ENCODE measurements at places on chromosomes 7 and 10. TPM values are rescaled to one million over a fixed set of nuclear protein-coding genes. Genes with fewer than 3 reads are reported as not detected.
A peak's percentile ranks its signal among the peaks of the same experiment; 100 is the strongest.

DNA sequence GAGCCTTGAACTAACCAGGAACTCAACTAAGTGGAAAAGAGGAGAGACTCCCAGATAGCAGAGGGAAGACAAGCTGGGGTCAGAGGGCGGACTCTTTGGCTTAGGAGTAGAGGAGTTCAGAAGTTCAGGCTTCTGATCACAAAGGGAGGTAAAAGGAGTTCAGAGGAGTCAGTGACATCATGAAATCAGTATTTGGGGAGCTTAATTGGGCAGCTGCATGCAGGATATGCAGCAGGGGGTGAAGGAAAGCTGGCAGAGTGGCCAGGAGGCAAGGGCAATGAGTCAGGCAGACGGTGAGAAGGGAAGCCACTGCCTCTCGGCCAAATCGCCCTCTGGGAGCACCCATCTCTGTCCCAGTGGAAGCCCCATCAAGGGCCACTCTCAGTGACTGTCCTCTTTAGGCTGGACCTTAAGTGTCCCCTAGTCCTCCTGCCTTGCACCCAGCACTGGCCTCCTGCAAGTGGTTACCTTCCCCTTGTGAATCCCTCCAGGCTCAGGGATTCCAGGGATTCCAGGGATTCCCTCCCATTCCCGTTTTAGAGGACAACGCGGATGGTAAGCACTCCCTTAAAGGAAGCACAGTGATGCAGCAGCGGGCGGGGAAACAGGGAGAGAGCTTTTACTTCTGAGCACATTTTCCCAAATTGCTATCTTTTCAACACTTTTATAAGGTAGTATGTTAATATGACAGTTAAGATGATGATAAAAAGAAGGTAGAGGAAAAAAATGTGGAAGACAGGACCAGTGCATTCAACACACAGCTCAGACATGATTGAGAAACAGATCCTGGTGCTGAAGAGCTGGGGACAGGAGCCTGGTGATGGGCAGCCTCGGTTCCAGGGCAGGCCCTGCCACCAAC, 72.6 kb downstream of the KCNMA1 start:
- peaks cover 17% of the 10 kb centered on the region for H3K4me1 ChIP-seq
- no peak overlapping the region for H3K4me3 ChIP-seq
- H3K27me3 ChIP-seq, result peaks cover 3% of the 10 kb centered on the region
- no peak overlapping the region for H3K27ac ChIP-seq
- no peaks in the 10 kb centered on the region for H3K36me3 ChIP-seq

DNA sequence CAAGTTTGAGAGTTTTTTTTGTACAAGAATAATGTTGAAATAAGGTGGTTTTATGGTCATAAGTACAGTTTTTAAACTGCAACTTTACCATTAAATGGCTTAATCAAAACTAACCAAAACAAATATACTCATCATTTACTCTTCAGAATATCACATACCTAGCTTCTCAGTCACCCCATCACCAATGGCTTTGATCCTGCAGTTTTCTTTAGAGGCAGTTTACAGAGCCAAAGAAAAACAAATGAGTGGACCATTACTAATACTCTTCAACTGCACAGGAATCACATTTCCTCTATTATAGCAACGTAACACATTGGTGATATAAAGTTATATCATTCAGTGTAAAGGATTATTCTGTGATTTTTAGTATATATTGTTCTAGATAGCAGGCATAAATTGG, 576.1 kb upstream of the LRRTM3 start:
- no peak for DNase-seq
- no peaks in the 10 kb centered on the region for H3K36me3 ChIP-seq
- peaks cover 2% of the 10 kb centered on the region for H3K4me1 ChIP-seq
- H3K4me3 ChIP-seq, result no peak overlapping the region
- H3K27ac ChIP-seq, result no peak overlapping the region

GRCh38 chr10:133616371-133617130, 10.0 kb downstream of the FRG2B start:
- H3K27me3 ChIP-seq, result peaks cover 5% of the 10 kb centered on the region
- H3K27ac ChIP-seq, result no peak overlapping the region
- no peaks in the 10 kb centered on the region for H3K36me3 ChIP-seq
- no peak for DNase-seq
- no peaks in the 10 kb centered on the region for H3K4me1 ChIP-seq

The SUMF2 gene
- 110 TPM for total RNA-seq

The CD36 gene
- total RNA-seq, result 3.8 TPM

- DNase-seq, result no peak
- H3K4me3 ChIP-seq, result no peak overlapping the region
- no peaks in the 10 kb centered on the region for H3K36me3 ChIP-seq
- peaks cover 6% of the 10 kb centered on the region for H3K27me3 ChIP-seq
Observed at GRCh38 chr10:131810805-131811629, 89.8 kb upstream of the PPP2R2D start.

The NPSR1 gene
- not detected for total RNA-seq

The C7orf33 gene
- not detected for total RNA-seq

DNA sequence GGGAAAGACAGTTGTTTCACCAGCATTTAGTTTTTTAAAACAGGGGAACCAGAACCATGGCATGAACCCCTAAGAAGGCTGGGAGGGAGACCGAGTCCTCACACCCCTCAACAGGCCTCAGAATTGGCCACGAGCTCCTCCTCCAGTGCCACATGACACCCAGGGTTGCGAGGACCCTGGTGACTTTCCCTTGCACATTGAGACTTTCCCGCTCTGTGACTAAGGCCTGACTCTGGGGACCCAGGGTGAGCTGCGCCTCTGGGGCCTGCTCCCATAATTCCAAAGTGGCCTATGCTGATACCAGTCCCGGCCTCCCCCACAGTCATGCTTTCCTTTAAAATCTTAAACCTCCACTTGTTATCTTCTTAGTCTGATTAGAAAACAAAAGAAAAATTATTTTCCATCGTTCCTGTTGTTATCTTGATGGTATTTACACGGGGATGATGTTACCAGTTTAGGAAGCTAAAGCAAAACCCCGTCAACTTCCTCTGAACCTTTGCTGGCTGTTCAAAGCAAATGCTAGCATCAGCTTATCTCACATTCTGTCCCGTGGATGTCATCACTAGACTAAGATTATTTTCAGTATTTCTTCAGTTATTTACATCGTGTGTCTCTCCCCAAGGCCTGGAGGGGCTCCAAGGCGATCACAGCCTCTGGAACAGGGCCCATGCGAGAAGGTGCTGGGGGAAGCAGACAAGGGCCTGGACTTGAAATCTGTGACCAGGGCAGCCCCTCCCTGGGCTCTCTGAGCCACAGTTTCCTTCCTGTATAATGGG, 42.1 kb downstream of the FAM53B start:
- H3K27me3 ChIP-seq, result peaks cover 5% of the 10 kb centered on the region
- peaks cover 24% of the 10 kb centered on the region for H3K36me3 ChIP-seq
- H3K27ac ChIP-seq, result no peak overlapping the region

The CYP3A4 gene
- not detected for total RNA-seq

DNA sequence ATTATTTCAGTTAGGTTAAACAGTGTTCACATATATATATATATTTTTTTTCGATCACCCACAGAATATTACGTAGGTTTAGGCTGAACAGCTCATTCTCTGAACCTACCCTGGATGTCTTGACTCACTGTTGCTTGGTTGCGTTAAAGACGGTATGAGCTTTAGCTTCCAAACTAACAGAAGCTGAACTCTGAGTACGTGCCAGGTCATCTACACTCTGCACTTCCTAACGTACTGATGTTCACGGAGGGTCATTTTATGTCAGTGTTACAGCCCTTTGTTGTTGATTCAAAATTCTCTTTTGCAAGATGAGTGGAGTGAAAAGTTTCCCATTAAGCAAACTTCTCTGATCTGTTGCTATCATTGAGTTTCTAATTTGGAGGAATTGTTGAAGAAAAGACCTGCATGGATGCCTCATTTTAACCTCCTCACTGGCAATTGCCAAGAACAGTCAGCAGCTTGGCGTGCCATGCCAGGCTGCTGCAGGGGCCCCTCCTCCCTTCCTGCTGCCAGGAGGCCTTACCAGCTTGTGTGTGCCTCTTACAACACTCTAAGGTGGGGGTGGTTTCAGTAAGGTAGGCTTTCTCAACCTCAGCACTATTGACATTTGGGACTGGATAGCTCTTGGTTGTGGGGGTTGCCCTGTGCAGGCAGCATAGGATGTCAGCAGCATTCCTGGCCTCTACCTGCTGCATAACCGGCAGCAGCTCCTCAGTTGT, 44.3 kb downstream of the INSYN2A start:
- H3K27ac ChIP-seq, result no peak overlapping the region
- H3K4me1 ChIP-seq, result peaks cover 3% of the 10 kb centered on the region
- H3K27me3 ChIP-seq, result peaks cover 1% of the 10 kb centered on the region
- H3K4me3 ChIP-seq, result no peak overlapping the region

DNA sequence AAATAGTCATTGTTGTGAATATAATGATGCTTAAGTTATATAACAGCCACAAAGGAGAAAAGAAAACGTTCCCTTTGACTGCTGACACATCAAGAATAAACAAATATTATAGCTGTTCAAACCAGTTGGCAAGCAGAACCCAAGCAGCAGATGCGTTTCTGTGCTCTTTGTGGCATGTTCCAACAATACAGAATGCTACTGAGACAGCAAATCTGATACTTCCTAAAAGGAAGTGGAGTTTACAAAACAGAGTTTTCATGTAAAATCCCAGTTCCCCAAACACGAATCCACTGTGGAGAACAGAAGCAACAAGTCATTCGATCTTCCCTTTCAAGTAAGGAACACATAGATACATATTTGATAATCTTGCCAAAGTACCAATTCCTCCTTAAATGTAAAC, 170.9 kb upstream of the ASAH2 start:
- H3K4me3 ChIP-seq, result no peak overlapping the region
- H3K27ac ChIP-seq, result no peak overlapping the region
- peaks cover 17% of the 10 kb centered on the region for H3K4me1 ChIP-seq

DNA sequence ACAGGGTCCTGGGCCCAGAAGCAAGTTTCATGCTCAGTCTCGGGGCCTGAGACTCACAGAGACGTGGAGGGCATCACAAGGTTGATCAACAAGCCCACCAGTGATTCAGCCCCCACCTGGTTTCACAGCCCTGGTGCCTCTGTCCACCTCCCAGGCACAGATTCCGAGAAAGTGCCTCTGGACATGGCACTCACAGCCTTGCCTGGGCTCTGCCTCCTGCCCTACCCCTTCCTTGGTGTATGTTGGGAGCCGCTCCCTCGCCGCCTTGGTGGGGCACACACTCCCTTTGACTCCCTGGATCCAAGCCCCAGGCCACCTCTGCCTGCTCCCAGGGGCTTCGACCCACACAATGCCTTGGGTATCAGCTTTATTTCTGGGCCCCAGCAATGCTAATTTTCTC, 200.8 kb upstream of the PPP2R2D start:
- H3K4me1 ChIP-seq, result peaks cover 10% of the 10 kb centered on the region
- H3K27ac ChIP-seq, result no peak overlapping the region
- H3K36me3 ChIP-seq, result no peaks in the 10 kb centered on the region
- H3K27me3 ChIP-seq, result peaks cover 2% of the 10 kb centered on the region

GRCh38 chr10:34811968-34812514, 3.1 kb downstream of the PARD3 start:
- H3K36me3 ChIP-seq, result peaks cover 3% of the 10 kb centered on the region
- peak overlapping the region; percentile 5 for H3K27ac ChIP-seq
- no peak overlapping the region for H3K4me3 ChIP-seq
- no peak for DNase-seq

- H3K36me3 ChIP-seq, result no peaks in the 10 kb centered on the region
- no peaks in the 10 kb centered on the region for H3K4me1 ChIP-seq
- DNase-seq, result no peak
- H3K27me3 ChIP-seq, result no peaks in the 10 kb centered on the region
- no peak overlapping the region for H3K27ac ChIP-seq
Observed at GRCh38 chr10:7130191-7130911, 280.5 kb downstream of the SFMBT2 start.

The LSM5 gene
- total RNA-seq, result 50.5 TPM

The INHBA gene
- total RNA-seq, result 0.08 TPM

- no peaks in the 10 kb centered on the region for H3K36me3 ChIP-seq
- no peak for DNase-seq
- no peak overlapping the region for H3K4me3 ChIP-seq
- H3K27ac ChIP-seq, result no peak overlapping the region
- no peaks in the 10 kb centered on the region for H3K27me3 ChIP-seq
Observed at GRCh38 chr10:89992575-89992974, 291.2 kb downstream of the KIF20B start.

The PLAC9 gene
- total RNA-seq, result not detected

The VIPR2 gene
- 2.4 TPM for total RNA-seq

GRCh38 chr10:111481261-111481826, 404.5 kb downstream of the ADRA2A start:
- no peaks in the 10 kb centered on the region for H3K4me1 ChIP-seq
- H3K4me3 ChIP-seq, result no peak overlapping the region
- no peak overlapping the region for H3K27ac ChIP-seq
- H3K27me3 ChIP-seq, result peaks cover 2% of the 10 kb centered on the region

- H3K27me3 ChIP-seq, result peaks cover 2% of the 10 kb centered on the region
- H3K36me3 ChIP-seq, result no peaks in the 10 kb centered on the region
- H3K4me1 ChIP-seq, result peaks cover 3% of the 10 kb centered on the region
- no peak overlapping the region for H3K4me3 ChIP-seq
Observed at GRCh38 chr10:18472977-18473376, 178.4 kb downstream of the NSUN6 start.

GRCh38 chr7:68414631-68415425, 1183.4 kb upstream of the AUTS2 start:
- H3K27ac ChIP-seq, result no peak overlapping the region
- no peak for DNase-seq
- H3K4me3 ChIP-seq, result no peak overlapping the region

The LRRC18 gene
- total RNA-seq, result not detected

DNA sequence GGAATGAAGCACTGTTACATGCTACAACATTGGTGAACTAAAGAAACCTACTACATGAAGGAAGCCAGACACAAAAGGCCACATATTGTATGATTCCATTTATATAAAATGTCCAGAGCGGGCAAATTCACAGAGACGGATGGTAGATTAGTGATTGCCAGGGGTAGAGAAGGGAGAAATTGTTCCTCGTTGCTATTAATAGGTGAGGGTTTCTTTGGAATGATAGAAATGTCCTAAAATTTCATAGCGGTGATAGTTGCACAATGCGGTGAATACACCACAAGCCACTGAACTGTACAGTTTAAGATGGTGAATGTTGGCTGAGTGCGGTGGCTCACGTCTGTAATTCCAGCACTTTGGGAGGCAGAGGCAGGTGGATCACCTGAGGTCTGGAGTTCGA, 29.0 kb downstream of the DENND2A start:
- H3K27me3 ChIP-seq, result no peaks in the 10 kb centered on the region
- H3K27ac ChIP-seq, result no peak overlapping the region
- H3K4me3 ChIP-seq, result no peak overlapping the region
- peaks cover 3% of the 10 kb centered on the region for H3K36me3 ChIP-seq
- no peak for DNase-seq
- H3K4me1 ChIP-seq, result peaks cover 5% of the 10 kb centered on the region

The GIMAP6 gene
- 47.7 TPM for total RNA-seq

GRCh38 chr10:101263150-101263752, 34.0 kb upstream of the LBX1 start:
- H3K27me3 ChIP-seq, result peaks cover 10% of the 10 kb centered on the region
